ENCODE measurements at places on chromosomes 2 and 18.

GRCh38 chr2:156803967-156804366, 367.8 kb downstream of the GPD2 start:
- DNase-seq = no peak

- no peak for DNase-seq
These were observed 679.1 kb upstream of the CDH2 start for GRCh38 chr18:28855989-28856388.

DNA sequence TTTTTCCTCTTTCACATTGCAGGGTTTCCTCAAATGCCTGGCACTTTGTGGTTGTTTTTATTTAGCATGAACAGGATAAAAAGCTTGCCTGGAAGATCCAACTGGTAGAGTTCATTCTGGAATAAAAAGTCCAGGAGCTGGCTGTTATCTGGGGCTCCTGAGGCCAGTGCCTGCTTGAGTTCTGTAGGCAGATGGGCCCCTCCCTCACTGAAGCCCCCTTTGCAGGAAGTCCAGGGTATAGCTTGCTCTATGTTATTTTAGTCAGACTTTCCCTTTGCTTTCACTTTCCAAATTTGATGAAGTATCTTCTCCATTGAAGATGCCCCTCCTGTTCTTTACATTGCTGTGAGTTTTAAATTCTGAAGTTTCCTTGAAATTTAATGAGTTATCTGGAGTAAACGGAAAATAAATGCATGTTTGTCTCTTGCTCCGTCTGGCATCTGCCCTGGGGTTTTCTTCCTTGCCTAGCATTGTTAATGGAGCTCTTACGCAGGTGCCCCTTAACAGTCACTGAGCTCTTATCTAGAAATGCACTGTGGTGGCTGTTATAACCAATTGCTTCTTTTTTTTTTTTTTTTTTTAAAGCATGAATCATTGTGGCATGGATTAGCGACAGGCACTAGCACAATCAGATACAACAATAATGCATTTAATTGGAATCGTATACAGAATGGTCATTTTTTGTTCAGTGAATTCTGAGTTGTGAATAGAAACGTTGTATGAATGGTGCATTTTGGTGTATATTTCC, 27.0 kb upstream of the LPIN1 start:
- no peak for DNase-seq

DNA sequence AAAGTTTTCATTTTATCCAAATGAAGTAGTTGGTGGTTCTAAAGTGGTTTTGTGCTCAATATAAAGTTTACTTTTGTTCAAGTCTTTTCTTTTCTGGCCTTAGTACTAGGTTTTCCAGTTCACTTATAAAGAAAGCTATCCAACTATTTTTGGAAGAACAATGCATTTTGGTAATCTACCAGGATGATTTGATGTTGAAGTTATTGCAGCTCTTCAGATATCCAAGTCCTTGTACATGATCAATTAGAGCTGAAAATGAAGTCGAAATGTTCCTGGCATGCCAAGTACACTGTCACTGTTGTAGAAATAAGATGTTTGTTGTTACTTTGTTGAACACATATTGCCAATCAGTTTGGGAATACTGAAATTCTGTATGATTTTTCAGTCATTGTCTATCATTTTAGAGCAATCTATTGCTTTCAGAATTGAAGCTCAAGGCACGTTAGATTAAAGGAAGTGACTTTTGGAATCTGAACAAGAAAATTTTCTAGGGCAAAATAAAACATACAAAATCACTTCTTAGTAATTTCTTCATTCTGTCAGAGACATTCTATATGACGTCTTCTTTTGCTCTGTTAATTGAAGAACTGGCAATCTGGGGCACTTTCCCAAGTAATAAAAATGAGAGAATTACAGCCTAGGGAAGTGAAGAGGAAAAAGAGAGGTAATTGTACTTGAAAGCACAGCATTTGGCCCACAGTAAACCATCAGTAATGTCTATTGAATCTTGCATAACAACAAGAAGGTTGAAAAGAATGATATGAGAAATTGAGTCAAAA, 232.3 kb downstream of the MREG start:
- no peak for DNase-seq

DNA sequence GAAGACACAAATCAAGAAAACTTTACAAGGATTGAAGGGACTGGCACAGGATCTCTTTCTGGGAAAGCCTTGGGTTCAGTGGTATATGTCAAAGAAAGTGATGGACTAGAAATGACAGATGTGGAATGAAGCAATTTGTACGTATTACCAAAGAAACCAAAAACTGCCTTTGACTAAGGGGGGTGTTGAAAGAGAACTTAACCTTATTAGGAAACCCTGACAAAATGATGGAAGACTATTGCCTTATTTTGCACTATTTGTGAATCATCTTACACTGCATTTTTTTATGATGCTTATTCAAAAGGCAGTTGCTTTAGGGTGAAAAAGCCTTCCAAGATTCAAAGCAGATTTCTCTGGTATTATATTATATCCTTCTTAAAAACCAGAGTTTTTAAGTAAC, 4.0 kb downstream of the TSGA10 start:
- DNase-seq = no peak

- no peak for DNase-seq
These were observed 48.4 kb downstream of the ATP8B1 start for GRCh38 chr18:57754577-57755338.

- DNase-seq = peak; percentile 71
These were observed 354.6 kb upstream of the SETBP1 start for GRCh38 chr18:44325903-44326635.

DNA sequence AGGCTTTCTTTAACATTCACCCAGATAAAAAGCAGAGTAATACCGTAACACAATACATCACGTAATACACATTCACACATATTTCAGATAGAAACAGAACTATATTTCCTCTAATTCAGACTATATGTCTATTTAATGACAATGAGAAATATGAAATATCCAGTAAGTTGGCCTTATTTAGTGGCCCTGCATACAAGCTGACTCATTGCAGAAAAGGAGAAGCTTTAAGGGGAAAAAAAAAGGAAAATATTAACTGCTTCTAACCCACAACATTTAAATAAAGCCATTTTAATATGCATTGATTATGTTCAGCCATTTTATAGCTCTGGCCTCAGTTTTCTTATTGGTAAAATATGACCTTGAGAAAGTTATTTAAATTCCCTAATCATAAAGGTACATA, 94.8 kb downstream of the PPP1R1C start:
- DNase-seq = no peak

DNA sequence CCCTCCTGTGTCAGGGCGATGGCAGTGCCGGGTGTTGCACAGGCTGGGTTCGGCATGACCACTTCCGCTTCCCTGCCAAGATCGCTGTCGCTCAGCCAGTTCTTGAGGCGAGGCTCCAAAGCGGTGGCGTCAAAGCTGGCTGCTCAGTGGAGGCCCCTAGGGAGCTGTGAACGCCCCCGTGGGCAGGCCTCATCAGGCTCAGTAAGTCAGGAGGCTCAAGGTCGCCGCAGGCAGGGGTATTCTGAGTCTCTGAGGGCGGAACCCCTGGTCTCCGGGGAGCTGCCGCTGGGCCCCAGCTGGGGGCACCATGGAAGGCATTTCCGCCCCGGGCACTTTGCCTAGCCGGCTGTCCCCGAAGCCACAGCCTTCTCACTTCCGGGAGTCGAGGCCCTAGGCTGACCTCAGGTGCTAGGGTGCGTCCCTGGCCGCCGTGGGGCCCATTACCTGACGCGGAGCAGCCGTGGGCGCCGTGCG, 210.4 kb downstream of the SOCS6 start:
- DNase-seq = no peak

GRCh38 chr18:61402726-61403125, 69.5 kb downstream of the CDH20 start:
- no peak for DNase-seq

DNA sequence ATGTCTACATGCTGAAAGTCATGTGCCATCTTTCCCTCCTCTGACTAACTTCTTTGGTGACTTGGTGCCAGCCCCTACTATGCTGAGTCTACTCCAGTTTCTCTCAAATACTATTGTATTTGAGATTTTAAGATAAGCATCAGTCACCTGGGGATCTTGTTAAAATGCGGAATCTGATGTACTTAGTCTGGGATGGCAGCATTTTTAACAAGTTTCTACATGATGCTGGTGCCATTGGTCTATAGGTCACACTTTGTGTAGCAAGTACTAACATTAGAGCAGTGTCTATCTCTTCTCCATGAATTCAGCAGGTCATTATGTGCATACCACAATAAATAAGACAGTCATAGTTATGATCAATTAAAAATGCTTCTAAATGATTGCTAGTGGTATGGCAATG, 106.9 kb downstream of the CERS6 start:
- DNase-seq = no peak

GRCh38 chr2:238808761-238809160, 39.1 kb upstream of the TWIST2 start:
- no peak for DNase-seq

GRCh38 chr2:158818511-158818910, 23.4 kb downstream of the DAPL1 start:
- no peak for DNase-seq

DNA sequence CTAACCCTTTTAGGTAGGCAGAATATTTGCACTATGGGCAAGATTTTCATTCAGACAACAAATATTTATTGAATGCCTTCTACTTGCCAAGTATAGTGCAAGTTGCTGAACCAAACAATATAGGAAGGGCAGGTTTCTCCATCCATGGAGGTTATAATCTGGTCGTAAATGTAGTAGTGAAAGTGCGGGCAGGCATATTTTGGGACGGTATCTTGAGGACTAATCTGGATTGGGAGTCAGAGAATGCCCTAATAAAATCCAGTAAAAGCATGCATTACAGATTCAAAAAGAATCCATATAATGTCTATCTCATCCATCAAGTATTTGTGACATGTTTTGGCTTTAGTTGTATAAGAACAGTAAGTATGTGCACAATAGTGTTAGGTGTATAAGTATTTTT, 1.7 kb upstream of the NDUFV2 start:
- DNase-seq = no peak

GRCh38 chr18:8756571-8756970, 51.2 kb downstream of the MTCL1 start:
- peak; percentile 34 for DNase-seq

- DNase-seq = no peak
These were observed 39.8 kb upstream of the TBC1D8 start for GRCh38 chr2:101190747-101191516.

DNA sequence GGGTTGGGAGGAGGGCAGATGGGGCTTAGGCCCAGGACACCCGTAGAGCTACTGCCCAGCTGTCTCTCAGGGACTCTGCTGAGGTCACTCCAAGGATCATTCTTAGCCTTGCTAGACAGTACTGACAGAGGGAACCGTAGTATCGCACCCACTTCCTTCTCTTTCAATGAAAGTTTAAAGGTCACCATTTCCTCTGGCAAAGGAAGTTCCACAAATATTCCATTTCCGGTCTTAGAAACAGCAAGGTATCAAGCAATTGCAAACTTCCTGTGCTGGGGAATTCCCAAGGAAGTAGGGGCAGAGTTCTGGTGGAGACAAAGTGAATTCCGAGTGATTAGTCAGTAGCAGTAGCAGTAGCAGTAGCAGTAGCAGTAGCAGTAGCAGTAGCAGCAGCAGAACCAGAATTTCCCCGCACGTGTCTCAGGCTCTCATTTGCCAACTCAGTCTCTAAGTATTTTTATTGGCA, 24.7 kb downstream of the IL1B start:
- no peak for DNase-seq

DNA sequence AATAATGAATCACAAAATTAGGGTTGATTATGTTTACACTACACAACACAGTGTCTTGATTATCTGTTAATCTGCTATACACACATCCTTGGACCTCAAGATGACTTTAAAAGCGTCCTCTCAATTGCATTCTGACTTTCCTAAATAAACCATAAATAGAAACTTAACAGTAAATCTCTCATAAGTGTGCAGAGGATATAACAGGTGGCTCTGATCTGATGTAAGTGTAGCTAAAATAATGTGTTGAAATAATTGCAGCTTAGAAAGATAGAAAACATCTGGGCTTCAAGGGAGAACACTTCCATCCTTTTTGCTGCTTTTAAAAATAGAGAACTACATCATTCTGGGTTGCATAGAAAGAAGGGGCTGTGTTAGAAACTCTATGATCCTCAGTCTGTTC, 78.4 kb upstream of the EFEMP1 start:
- no peak for DNase-seq

GRCh38 chr2:8158711-8159110, 523.1 kb upstream of the ID2 start:
- no peak for DNase-seq

GRCh38 chr2:171813126-171813525, 80.9 kb downstream of the SLC25A12 start:
- no peak for DNase-seq

DNA sequence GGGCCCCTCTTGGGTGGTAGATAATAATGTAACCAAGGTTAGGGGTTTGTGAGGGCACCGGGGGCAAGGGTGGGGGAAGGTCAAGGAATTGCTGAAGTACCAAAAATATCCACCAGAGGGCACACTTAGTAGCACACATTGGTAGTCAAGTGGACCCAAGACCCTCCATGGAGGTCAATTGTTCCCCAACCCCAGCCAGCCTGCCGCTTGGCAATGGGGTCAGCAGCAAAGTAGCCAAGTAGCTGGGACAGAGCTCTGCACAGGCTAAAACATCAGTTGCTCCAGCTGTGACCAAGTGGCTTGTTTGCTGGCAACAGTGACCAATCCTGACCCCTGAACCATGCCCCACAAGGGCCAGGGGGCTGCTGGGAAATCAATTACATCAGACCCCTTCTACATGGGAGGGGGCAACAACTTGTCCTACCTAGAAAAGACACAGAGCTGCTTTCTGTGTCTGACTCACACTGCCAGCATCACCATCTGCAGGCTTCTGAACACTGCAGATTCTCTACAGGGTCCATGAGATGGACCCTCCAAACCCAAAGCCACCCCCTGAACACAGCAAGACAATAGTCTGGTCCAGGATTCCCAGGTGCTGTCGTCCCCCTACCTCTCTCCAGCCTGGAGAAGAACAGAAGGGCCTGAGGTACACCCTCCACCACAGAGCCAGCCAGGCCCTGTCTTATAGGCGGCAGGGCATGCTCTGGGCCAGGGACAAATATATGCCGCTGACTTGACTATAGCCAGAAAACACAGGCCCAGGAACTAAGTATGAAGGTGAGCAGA, 76.0 kb downstream of the EMX1 start:
- DNase-seq = peak; percentile 65

DNA sequence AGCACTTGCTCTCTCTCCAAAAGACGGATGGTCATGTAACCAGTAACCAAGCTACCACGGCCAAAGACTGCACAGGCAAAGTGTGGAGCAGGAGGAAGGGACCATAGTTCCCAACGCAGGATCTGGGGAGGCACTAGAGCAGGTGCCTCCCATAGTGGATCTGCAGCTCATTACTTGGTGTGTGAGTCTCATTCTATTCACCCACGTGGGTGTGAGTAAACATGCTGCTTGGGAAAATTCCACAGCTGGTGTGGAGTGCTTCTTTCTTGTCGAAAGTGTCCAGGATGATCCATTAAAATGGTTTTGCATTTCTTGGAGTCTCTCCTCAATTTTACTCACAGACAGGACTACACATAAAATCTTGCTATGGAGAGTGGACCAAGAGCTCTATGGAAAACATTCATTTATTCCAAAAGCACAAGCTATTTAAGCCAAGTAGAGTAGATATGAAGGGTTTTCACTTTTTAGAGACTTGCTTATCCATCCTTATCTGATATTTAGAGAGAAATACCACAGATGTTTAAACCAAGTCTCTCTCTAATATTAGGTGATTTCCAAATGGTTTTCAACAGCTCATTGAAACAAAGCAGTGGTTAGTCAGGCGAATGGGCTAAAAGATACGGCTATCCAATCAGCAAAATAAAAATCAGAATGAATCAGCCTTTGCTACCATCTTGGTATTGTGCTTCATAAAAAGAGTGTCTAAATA, 104.3 kb upstream of the CCDC195 start:
- DNase-seq = no peak

All from islet precursor cell (in vitro differentiated cells).